G401 (cell line): ENCODE measurements at places on chromosomes 3 and 15.

DNA sequence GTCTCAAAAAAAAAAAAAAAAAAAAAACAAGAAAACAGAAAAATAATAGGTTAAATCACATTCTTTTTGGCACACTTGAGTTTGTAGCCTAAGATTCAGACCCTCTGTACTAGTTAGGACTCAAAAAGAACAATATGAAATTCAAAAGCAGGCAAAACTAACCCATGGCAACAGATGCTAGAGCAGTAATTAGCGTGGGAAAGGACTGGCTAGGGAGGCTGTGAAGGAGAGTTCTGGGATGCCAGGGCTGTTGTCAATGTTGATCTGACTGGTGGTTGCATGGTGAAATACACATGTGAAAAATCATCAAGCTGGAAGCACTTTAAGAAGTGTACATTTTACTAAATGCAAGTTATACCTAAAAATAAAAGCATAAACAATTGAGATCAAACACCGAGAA is 35.6 kb downstream of the KLHL6 start:
- DNase-seq = no peak

- DNase-seq = no peak
These were observed 48.9 kb downstream of the GRK7 start for GRCh38 chr3:141812084-141812483.

- DNase-seq = no peak
These were observed 30.1 kb downstream of the ESYT3 start for GRCh38 chr3:138464491-138464860.

- DNase-seq = no peak
These were observed 141.9 kb downstream of the NSMCE3 start for GRCh38 chr15:29127506-29128430.

DNA sequence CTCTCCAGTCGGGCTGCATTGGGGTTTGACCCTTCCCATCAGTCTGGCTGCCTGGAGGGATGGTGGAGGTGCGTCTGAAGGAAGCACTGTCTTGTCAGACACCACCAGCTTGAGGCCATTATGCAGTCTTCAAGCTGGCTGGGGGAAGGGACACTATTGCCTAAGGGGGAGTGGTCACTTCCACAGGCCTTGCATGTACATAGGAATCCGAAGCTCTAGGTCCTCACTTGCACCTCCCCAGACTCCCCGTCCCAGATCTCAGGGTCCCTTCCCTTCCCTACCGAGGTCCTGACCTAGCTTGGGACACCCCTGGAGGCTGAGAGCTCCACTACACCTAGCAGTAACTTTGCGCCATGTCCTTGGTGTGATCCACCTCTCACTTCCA is 48.6 kb upstream of the KLF13 start:
- DNase-seq = no peak
